ENCODE measurements at places on chromosomes 7 and 10.

DNA sequence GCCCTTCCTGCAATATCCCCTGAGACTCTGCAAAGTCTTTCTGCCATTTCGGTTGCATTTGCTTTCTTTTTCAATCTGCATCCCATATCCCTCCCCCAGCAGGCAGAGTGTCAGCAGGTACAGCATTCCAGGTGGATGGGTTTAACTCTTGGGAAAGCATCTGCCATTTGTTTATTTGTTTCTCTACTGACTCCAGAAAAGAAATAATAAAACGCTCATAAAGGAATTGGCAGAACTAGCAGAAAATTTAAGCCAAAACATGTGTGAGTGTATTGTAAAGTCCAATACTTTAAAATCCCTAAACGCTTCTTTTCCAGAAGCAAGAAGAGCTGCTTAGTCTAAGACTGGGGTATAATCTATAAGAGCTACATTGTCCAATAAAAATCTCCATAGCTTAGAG is 393.8 kb downstream of the TNS3 start:
- no peak for DNase-seq

- no peak for DNase-seq
Measured at GRCh38 chr10:107826171-107826570, 661.7 kb upstream of the SORCS1 start.

- no peak for DNase-seq
Measured at GRCh38 chr10:109880886-109881768, 42.2 kb downstream of the XPNPEP1 start.

GRCh38 chr10:54449056-54449455 is 352.0 kb downstream of the PCDH15 start:
- no peak for DNase-seq

GRCh38 chr10:22002591-22003176 is 846 bp downstream of the DNAJC1 start:
- DNase-seq: peak; percentile 4

GRCh38 chr7:38781991-38782390 is 127.0 kb downstream of the VPS41 start:
- no peak for DNase-seq

DNA sequence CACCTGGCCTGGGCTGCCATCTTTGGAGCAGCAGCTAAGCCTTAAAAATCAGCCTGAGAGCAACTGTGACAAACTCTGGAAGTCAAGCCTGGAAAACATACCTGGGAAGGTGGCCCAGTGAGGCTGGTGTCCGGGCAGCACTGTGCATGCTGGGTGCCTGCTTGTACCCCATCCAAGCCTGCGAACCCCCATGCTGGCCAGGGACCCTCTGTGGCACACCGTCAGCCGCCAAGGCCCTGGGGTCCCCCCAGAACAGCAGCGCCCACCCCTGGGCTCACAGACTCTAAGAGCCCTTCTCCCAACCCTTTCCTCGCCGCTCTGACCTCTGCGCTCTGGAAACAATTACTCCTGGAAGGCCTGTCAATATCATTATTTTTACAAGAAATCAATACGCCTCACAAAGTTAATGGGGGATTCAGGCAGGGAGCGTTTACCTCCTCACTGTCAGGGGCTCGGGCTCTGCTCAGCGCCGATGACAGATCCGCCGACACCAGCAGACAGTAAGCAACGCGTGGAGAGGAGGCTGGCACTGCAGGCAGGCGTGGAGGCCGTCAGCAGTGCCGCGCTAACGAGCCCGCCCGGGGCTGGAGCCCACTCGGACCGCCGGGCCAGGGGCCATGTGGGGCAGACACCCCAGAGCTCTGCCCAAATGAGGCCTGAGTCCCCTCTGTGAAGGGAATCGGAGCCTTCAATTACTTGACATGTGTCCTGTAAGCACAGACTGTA is 54.4 kb downstream of the EBF3 start:
- no peak for DNase-seq

- DNase-seq: no peak
Measured at GRCh38 chr7:5170251-5170650, 19.8 kb upstream of the WIPI2 start.

Measured in stimulated activated CD8-positive, alpha-beta memory T cell treated with anti-CD3 and anti-CD28 coated beads, Interleukin-2, amount 100 ng/mL, for 1 hour (primary cell).